ENCODE measurements at places on chromosomes 6 and 20. TPM values are rescaled to one million over a fixed set of nuclear protein-coding genes. Genes with fewer than 3 reads are reported as not detected.

Gene MPIG6B
- not detected for total RNA-seq

Gene C6orf58
- total RNA-seq, result 1.2 TPM

Gene F13A1
- total RNA-seq, result 10.4 TPM

Gene CCN5
- not detected for total RNA-seq

Gene MAP7
- total RNA-seq, result 6.9 TPM
